ENCODE measurements at places on chromosomes 5 and 9.

GRCh38 chr9:98972716-98973115 is 29.0 kb downstream of the COL15A1 start:
- DNase-seq: no peak

GRCh38 chr9:102986425-102986824 is 8.7 kb upstream of the CYLC2 start:
- no peak for DNase-seq

DNA sequence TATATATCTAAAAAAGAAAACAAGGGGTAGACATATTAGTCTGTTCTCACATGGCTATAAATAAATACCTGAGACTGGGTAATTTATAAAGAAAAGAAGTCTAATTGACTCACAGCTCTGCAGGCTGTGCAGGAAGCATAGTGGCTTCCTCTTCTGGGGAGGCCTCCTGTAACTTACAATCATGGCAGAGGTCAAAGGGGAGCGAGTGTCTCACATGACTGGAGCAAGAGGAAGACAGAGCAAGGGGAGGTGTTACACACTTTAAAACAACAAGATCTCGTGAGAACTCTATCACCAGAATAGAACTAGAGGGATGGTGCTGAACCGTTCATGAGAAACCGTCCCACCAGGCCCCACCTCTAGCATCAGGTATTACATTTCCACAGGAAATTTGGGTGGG is 616.8 kb downstream of the TLE4 start:
- no peak for DNase-seq

DNA sequence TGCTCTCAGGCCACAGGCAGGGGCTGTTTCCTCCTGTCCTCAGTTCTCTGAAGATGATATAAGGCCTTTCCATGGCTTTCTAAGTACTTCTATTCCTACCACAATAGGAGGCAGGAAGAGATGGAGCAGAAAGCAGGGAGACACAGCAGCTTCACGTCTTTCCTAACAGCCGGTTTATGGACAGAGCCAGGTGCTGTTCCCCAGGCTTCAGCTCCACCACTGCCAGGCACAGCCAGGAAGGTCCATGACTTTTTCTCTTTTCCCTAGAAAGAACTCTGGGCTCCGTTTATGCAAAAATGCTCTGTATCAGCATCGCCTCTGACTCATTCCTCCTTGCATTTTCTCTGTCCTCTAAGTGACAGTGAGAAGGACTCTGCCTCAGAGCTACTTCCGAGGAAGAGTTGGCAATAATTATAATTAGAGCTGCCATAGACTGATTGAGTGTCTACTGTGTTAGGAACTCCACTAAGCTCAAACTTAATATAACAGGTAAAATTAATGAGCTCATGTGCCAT is 478.5 kb downstream of the RASEF start:
- no peak for DNase-seq

DNA sequence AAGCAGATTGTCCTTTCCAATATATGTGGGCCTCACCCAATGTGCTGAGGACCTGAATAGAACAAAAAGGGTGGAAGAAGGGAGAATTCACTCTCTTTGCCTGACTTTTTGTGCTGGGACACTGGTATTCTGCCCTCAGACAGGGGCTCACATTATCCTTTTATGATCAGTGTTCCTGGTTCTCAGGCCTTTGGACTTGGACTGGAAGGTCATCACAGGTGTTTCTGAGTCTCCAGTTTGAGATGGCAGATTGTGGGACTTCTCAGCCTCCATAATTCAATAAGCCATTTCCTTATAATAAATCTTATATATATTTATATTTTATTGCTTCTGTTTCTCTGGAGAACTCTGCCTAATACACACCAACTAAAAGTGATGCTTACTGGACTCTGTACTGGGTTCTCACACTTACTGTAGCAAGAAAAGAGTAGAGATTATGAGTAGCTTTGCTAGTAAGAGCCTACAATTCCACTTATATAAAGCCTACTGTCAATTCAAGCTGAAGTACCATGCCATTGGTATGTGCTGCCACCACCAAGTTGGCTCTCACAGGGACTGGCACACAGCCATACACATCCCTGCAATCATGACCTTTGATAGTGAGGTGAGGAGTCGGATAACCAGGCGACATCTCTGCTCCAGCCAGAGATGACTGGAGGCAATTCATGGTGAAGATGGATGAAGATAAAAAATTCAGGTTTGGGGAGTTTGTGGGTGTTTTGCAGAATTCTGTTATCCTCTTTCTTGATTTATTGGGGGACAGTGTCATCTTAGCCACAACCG is 130.7 kb upstream of the NR3C1 start:
- DNase-seq: no peak

- no peak for DNase-seq
These were observed 24.0 kb upstream of the RNF130 start for GRCh38 chr5:180095545-180095944.

GRCh38 chr5:134086943-134087305 is 27.6 kb upstream of the TCF7 start:
- DNase-seq: peak; percentile 74

DNA sequence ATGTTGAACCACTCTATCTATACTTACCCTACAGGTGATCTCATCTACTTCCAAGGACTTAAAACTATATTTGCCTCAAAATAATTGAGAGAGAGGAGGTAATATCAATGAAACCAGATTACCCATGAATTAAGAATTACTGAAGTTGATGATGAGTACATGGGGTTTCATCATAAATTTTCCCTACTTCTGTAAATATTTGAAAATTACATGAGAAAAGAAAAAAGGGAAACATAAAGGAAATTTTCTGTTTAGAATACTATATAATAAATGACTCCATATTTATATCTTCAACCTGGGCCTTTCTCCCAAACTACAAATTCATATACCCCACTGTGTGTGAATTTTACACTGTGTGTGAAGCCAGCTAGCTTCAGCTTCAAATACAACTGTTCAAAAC is 2.6 kb downstream of the TSTD2 start:
- no peak for DNase-seq

GRCh38 chr5:118989816-118990215 is 1.5 kb upstream of the DTWD2 start:
- DNase-seq: no peak

GRCh38 chr5:78907255-78907891 is 77.7 kb downstream of the ARSB start:
- DNase-seq: no peak

DNA sequence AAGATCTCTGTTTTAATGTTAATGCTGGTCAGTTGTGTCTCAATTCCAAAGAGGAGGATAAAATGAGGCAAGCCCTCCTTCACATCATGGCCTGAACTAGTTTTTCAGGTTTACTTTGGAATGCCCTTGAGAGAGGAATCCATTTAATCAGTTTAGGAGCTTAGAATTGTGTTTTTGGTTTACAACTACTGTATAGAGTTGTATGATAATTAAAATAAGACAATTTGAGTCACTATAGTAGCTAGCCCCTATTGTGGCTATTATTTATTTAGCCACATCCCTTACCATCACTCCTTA is 107.8 kb upstream of the PRLR start:
- DNase-seq: no peak

- DNase-seq: peak; percentile 29
These were observed 97.9 kb upstream of the MAP3K1 start for GRCh38 chr5:56717253-56717987.

DNA sequence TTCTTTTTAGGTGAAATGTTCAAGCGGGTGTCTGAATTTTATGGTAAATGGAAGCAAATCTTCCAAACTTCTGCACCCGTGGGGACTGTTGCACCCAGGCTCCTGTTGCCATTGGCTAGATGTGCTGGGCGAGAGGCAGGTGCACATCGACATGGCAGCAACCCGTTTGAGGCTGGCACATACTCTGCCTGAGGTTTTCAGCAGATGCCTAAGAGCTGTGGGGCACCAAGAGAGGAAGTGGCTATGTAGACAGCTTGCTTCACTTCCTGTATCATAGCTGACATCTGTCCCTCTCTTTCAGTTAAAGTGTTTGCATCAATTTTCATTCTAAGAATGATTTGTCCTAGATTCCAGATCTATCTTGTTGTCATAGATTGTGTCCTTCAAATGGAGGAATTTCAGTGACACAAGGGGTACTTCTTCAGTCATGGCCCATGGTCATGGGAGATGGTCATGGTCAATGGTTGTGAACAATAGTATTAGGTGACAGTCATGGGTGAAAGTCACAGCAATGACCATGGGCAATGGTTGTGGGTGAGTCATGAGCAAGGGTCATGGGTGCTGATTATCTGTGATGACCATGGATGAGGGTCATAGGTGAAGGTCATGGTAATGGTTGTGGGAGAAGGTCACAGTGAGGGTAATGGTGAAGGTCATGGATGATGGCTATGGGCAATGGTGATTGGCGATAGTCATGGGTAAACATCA is 115.1 kb upstream of the IRX4 start:
- DNase-seq: no peak

DNA sequence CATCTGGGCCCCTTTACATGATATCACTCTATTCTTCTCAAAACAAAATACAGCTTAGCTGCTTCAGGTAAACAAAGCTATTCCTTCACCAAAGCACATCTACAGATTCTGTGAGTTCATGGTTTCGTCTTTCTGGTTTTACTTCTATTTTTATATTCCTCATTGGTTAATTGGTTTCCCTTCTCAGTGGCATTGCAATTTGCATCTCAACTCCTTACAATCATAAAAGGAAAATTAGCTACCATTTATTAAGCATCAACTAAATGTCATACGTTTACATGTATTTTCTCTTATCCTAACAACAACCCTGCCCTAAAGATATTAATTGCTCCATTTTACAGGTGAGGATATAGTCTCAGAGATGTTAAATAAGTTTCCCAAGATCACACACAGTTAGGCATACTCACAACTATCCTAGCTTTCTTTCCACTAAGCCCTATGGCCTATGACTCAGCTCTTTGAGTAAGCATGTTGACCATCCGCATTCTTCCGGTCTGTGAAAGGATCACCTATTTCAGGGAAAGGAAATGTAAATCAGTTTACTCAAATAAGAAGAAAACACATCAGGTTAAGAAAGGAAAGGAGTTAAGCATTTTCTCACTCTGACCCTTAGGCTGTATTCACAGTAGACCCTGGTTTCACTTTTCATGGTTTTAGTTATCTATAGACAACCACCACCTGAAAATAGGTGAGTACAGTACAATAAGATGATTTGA is 146.1 kb downstream of the CAAP1 start:
- no peak for DNase-seq

- DNase-seq: no peak
These were observed 22.8 kb downstream of the SARDH start for GRCh38 chr9:133715295-133715865.

- no peak for DNase-seq
These were observed 47.8 kb upstream of the TRIM32 start for GRCh38 chr9:116639251-116639741.

GRCh38 chr5:43412644-43413043 is 453 bp upstream of the CCL28 start:
- DNase-seq: no peak

GRCh38 chr9:17907779-17908508 is 329.1 kb downstream of the SH3GL2 start:
- no peak for DNase-seq

- no peak for DNase-seq
These were observed 45.9 kb upstream of the ASTN2 start for GRCh38 chr9:117460743-117461142.

DNA sequence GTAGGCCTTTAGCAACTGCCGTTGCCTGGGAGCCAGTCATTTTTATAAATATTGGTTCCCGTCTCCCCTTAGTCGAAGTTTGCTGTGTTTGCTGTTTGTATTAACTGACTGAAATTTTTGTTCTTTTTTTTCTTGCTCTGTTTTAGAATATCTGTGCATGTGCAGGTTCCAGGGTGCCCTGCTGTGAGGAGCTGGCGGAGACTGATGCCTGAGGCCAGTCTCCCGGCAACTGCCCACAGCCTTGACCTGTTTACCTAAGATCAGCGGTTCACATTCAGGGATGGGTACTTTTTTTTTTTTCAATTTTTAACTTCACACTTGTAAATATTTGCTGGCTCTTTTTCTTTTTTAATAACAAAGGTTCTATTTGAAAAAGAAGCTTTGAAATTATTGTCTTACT is 262.6 kb upstream of the ADAMTS16 start:
- DNase-seq: no peak

DNA sequence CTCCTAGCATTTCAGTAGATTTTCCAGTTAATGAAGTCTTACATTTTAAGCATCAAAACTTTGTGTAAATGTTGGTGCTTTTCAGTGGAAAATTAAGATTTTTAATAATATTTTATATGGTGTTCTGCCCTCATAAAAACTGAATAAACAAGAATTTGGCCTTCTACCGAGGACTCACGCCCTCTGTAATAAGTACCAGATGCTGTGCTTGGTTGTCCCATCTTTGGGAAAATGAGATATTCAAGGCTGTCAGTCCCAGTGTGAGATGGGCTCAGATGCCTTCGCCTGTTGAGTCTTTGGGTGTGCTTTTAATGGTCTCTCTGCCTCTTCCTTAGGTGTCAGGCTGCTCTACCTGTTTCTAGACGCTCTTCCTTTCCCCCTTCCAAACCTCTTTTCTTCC is 28.7 kb downstream of the GALNT12 start:
- no peak for DNase-seq

DNA sequence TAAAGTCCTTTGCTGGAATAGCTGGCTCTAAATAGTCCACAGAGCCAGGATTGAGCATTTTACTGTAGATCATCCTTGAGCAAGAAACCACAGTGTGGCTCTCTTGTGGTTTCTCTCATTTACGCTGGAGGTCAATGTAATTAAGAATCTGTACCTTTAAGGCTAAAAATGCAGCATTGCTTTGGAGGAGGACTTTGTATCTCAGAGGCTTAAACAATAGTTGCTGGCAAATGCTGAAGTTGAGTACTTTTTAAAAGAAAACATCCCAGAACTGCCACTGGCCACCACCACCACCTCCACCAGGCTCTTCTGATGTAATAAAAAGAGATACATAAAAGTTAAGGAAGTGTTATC is 177.3 kb upstream of the ADAMTSL1 start:
- DNase-seq: no peak

DNA sequence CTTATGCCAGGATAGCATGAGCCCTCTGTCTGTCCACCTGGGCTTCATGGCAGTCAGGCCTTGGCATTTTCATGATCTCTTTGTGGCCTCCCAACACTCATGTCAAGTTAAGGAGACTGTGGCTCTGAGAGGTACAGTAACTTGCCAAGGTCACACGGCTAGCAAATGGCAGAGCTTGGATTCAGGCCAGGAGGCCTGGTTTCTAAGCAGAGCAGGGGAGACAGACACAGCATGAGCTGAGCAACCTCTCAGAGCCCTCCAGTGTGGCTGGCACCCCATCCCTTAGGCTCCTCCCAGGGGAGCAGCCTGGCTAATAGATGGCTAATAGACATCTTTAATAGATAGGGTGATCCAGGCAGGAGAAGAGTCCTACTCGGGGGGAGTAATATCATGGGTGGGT is 4.1 kb downstream of the SYNPO start:
- no peak for DNase-seq

- peak; percentile 45 for DNase-seq
These were observed 22.8 kb upstream of the TNFAIP8 start for GRCh38 chr5:119332978-119333401.

GRCh38 chr5:24347158-24347557 is 297.6 kb downstream of the CDH10 start:
- no peak for DNase-seq

DNA sequence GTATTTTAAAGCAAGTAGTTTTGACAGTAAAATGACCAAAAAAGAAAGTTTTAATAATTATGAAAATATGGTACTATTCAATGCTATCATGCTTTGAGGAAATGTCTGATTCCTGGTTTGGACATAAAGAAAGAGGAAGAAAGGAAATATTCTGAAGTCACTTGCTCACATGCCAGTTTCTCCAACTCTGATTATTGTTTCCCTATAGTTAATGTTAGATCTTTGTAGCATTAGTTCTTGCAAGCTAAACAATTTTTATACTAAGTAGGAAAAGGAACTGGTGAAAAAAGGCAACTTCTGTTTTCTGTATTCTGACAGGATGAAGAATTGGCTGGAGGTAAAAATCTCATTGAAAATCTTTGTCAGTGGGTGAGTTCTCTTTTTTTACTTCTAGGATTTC is 119.5 kb downstream of the YTHDC2 start:
- no peak for DNase-seq
